NCI-H460 (cell line): ENCODE measurements at places on chromosomes 13 and 19. TPM values are rescaled to one million over a fixed set of nuclear protein-coding genes. Genes with fewer than 3 reads are reported as not detected.

The ZBTB32 gene
- total RNA-seq = not detected in 2 replicates

DNA sequence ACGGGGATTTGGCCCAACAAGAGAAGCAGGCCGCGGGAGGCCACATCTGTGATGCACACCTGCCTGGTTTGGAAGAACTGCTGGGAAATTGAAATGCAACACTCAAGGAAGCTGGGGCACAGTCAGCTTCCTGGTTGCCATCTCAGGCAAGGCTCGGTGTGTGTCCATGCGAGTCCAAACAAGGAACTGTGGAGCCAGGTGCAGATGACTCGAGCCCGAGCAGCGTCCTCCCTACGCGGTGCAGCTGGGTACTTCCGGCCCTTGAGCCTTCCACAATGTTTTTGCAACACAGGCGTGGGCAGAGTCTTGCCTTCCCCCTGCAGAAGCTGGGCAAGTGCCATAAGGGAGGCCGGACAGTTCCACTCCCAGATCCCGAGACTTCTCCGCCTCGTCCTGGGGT, 94.6 kb downstream of the CRYL1 start:
- no peak for DNase-seq

The NDUFA13 gene
- total RNA-seq = 134 and 136 TPM in 2 replicates

The RNF113B gene
- total RNA-seq = not detected in 2 replicates

DNA sequence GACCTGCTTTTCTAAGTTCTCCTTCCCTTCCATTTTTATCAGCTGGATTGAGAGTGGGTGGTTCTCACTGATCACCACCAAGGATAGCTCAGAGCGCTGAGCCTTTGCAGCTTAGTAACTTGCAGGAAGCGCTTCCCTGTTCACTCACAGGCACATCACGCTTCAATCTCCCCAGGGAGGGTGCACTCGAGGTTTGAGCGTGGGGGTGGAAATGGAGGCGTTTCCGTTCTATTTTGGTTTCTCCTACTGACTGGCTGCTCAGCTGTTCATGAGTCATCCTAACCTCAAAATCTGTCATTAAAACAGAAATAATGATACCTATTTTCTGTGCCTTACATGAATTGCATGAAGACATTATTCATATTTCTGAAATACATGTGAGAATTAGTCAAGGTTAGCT, 292.1 kb downstream of the SPRY2 start:
- DNase-seq = peak; percentile 41

The UBA52 gene
- 1,097 and 1,144 TPM in 2 replicates for total RNA-seq

The KCNN1 gene
- 0.10 TPM in 1 of 2 replicates, not detected in the other for total RNA-seq

The SPACA6 gene
- 3.5 and 4.7 TPM in 2 replicates for total RNA-seq

The KLK3 gene
- total RNA-seq = not detected in 2 replicates

The RFPL4AL1 gene
- total RNA-seq = not detected in 2 replicates

DNA sequence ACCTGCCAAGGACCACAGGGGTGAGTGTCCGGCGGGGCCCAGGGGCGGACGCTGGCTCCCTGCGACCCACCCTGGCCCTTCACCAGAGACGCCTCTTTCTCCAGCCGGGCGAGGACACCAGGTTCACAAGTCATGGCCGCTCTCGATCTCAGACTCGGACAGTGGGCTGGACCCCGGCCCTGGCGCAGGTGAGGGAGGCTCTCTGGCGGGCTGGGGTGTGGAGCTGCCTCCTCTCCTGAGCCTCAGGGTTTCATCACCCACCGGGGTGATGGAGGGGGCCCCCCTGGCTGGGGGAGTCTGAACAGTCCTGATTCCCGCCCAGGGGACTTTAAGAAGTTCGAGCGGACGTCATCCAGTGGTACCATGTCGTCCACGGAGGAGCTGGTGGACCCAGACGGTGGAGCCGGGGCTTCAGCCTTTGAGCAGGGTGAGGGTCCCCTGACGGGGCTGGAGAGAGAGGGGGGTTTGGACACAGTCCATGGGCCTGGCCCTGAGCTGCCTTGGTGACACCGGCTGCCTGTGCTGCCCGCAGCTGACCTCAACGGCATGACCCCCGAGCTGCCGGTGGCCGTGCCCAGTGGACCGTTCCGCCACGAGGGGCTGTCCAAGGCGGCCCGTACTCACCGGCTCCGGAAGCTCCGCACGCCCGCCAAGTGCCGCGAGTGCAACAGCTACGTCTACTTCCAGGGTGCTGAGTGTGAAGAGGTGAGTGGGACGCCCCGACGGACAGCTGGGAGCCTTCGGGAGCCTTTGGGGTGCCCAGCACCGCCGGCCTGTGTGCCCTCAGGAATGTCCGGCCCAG, 13.6 kb downstream of the ARHGAP45 start:
- no peak for DNase-seq

GRCh38 chr13:98309569-98310335, 132.7 kb upstream of the RNF113B start:
- DNase-seq = no peak

DNA sequence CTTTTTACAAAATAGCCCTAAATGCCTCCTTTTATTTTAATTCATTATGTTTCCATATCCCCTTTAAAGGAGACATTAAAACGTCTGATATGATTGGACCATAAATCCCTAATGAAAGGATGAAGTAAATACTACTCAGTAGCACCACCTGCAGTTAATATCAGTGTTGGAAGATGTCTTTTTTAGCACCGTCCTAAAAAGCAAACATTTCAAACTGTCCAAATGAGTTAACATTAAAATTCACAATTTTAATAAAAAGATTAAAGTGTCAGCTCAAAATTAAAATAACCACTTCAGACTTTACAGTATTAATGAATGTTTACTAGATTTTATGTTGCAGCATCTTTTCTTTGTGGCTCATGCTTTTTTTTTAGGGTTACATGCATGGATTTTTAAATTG, 12.3 kb downstream of the ZNF507 start:
- DNase-seq = no peak

DNA sequence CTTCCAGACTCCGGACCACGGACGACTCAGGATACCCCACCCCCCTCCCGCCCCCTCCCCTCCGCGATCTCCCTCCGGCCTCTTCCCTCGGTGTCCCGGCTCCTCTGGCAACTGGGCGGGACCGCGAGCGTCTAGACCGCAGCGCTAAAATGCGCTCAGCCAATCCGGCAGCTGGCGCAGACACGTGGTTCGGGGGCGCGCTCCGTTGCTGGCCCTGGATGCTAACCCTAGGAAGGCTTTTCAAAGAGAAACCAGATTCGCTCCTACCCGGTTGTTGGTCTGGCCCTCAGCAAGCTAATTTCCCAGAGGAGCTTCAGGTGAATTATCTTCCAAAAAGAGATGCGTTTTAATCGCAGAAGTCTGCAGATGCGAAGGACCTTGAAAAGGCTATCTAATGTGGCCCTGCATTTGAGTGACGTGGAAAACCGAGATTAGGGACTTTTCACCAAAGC, at the start of gene DZIP1:
Gene DZIP1, minus strand, starts transcription at position 106 of the 452 bp plus-strand sequence. CDS start 2,677 bp downstream, outside the sequence.
- DNase-seq = peak; percentile 19

The ACP5 gene
- total RNA-seq = not detected in 2 replicates

GRCh38 chr19:8367327-8368001, 3.5 kb downstream of the ANGPTL4 start:
- DNase-seq = no peak

The VSTM2B gene
- not detected in 2 replicates for total RNA-seq

- DNase-seq = no peak
Observed at GRCh38 chr13:61258185-61258584, 157.5 kb downstream of the PCDH20 start.

The TEKTIP1 gene
- not detected in 2 replicates for total RNA-seq

GRCh38 chr19:45772130-45772840, 3.2 kb upstream of the SIX5 start:
- DNase-seq = no peak

The TFPT gene
- total RNA-seq = 8.3 and 10.2 TPM in 2 replicates
